ENCODE measurements at places on chromosomes 12 and 14.

GRCh38 chr14:101982621-101983020 is 18.2 kb downstream of the DYNC1H1 start:
- no peak for DNase-seq

DNA sequence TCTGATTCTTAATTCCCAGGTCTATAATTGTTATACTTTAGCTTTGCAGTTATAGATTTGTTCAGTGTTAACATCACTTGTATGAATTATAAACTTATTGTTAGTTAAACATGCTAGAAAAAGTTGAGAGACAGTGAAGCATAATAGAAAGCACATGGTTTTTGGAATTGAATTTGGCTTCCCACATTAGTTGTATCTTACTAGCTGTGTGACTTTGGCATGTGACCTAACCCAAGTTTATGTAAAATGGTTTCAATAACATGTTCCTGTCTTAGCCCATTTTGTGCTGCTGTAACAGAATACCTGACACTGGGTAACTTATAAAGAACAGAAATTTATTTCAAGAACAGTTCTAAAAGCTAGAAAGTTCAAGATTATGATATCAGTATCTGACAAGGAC is 146.3 kb downstream of the PDE3A start:
- no peak for DNase-seq

- DNase-seq, result no peak
Measured at GRCh38 chr14:76834241-76834661, 8.0 kb downstream of the LRRC74A start.

DNA sequence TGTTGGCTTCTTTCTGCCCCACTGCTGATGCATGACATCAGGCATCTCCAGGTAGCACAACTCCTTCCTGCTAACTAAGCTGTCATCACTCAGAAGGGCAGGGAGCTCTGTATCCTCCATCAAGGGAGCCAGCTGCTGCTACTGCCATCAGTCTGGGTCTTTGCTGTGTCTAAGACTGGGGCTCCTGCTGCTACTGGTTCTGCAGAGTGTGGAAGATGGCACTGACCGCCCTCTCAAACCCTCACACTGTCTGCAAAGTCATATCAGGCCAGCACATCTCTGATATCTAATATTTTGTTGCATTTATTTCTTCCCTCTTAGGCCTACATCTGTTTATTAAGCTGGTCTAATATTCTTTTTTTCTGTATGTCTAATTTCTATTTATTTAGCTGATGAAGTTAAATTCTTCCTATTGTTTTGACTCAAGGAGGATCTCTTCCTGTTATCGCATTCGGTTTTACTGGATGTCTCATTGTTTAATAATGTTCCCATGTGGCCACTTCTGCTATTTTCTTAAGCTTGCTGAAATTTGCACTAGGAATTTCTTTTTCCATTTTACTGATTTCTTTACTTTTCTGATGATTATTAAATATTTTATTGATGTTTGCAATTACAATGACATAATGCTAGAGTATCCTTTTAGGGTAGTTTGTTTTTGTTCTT is 7.6 kb upstream of the E2F7 start:
- no peak for DNase-seq

DNA sequence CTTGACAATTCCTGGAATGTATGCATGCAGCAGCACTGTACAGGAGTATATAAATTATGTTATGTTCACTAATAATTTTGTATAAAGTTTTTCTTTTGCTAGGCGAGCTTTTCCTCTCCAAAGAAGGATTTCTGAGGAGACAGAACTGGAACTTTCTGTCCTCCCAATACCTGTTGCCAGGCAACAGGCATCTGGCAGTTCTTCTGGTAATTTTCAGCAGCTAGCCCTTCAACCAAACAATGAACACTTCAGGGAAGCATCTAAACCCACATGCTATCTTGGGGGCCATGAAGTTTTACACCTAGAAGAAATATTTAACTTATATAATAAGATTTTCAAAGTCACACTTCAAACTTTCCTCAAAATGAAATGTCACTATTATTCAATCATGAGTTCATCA is 162.9 kb upstream of the SYT10 start:
- no peak for DNase-seq

GRCh38 chr12:123499332-123499731 is 34.2 kb downstream of the RILPL1 start:
- DNase-seq, result no peak
